Stimulated activated CD8-positive, alpha-beta memory T cell treated with anti-CD3 and anti-CD28 coated beads, Interleukin-7, amount 100 ng/mL, for 24 hours (primary cell): ENCODE measurements at places on chromosomes 12 and 14.

DNA sequence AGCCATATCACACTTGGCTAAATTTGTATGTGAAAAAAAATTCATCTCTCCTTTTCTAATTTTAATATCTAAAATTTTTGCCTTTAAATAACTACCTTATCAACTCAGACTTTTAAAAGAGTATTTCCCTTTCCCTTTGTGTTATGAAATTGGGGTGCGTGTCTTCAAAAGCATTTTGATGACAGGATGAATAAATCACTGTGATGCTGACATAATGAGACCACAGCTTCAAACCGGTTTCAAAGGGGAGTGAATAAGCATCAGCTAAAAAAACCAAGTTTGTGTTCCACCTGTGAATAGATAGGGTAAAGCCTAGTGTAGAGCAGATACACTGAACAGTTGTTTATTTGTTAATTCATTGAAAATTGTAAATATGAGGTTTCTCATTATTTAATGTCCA, 85.0 kb downstream of the LGR5 start:
- DNase-seq, result no peak

GRCh38 chr12:18895540-18895939, 157.6 kb downstream of the CAPZA3 start:
- no peak for DNase-seq

DNA sequence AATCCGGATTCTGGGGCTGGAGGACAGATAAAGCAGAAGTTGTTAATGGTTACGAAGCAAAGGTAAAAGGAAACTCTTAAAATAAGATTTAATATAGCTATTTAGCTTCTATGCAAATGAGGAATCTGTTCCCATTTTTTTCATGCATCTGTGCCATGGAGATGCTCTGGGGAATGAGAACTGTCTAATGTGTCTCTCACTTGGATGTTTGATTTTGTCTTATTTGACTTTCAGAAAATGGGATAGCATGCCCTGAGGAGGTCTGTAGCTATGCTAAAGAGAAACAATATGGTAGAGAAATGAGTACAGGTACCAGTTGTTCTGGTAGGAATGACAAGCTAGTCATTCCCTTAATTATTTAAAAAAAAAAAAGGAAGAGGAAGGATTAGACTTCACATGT, 24.3 kb downstream of the C12orf76 start:
- DNase-seq, result no peak

GRCh38 chr12:74889563-74890236, 319.9 kb downstream of the KCNC2 start:
- no peak for DNase-seq

GRCh38 chr12:116713527-116713926, 24.3 kb downstream of the SPRING1 start:
- DNase-seq, result no peak
